ENCODE measurements at places on chromosomes 2 and 18. TPM values are rescaled to one million over a fixed set of nuclear protein-coding genes. Genes with fewer than 3 reads are reported as not detected.
A peak's percentile ranks its signal among the peaks of the same experiment; 100 is the strongest.

DNA sequence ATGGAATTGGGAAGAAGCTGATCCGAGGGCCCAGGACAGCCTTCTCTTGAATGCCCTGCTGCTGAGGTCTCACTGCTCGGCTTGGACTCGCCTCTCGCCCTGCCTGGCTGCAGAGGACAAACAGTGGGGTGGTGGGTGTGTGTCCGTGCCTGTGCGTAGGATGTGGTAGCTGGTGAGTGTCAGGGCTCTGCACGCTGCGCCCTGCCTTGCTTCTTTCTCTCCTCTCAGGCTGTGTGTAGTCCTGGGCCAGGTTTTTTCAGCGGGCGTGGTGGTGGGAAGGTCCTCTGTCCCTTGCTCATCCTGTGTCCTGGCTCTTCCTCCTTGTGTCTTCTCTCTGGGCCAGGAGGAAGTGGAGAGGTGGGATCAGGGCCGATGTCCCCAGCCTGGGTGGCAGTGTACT lies 44.8 kb downstream of the RRM2 start:
- DNase-seq, result no peak

DNA sequence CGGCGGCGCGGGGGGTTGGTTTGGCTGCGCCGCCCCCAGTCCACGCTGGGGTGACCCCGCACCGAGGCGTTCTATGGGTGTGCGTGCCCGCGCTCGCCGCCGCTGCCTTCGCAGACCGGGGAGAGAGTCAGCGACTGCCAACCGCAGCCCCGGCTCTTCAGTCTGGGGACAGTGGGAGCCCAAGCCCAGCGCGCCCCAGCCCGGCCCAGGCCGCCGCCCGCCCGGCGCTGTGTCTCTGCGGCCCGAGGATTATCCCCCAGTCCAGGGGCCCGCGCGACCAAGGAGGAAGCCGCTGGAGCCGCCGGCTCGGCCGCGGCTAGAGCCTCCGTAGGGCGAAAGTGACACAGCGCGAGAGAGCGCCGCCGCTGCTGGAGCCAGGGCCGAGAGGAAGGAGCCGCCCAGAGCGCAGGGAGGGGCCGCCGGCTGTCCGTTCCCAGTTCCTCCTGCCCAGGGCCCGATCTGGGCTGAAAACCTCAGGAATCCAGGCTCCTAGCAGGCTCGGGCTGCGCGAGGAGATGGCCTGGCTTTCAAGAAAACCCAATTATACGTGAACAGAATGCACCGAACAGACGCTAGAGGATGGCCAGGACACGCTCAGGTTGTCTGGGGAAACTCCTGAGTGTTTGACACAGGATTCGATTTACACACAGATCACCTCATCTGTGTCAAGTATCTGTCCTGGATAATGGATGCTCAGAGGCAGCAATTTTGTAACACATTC lies 2.4 kb downstream of the CTIF start:
- DNase-seq, result peak; percentile 80

Gene CD8B2
- not detected for total RNA-seq

DNA sequence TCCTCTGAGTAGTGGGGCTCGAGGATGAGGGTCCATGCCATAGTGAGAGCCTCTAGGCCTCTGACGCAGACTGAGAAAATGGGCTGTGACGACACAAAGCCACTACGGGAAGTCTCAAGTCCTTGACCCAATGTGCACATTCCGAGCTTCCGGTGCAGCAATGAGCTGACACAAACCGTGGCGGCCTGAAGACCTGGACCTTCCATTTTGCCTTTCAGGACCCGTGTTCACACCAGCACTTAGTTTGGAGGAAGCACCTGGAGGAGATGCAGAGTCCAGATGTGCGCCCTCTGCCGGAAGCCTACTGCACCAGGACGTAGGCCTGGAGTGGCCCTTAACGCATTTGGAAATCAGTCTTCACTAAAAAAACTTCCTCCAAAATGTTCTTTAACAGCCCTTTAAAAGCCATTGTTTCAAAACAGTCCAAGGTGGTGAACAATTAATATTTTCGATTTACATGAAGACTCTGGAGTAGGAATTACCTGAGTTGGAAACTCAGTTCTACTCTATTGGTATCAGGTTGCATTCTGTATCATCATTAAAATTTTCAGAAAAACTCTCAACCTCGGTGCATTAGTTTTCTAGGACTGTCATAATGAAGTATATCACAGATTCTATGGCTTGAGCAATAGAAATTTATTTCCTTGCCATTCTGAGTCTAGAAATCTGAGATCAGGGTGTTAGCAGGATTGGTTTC lies 33.9 kb downstream of the BMP10 start:
- peak; percentile 17 for DNase-seq

Gene TRIM43
- total RNA-seq, result not detected

Gene CYRIA
- 5.6 TPM for total RNA-seq

Gene CCDC74A
- total RNA-seq, result 15.1 TPM

DNA sequence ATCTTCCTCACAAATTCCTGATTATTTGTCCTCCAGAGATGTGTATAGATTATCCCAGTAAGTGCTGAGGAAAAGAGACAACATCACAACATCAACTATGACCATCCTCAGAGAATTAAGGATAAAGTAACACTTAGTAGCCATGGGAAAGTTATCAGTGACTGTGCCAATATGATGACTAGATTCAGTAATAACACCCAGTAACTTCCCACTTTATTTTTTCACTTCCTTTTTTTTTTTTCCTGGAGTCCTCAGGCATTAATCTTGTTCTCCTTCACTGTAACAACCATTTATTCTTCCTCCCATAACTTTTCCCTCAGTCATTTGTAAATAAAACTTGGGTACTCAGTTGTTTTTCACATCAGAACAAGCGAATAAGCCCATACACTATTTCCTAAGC lies 16.7 kb upstream of the PID1 start:
- DNase-seq, result no peak

Gene LYG1
- total RNA-seq, result 0.09 TPM

GRCh38 chr18:24408496-24408895 lies 10.9 kb upstream of the OSBPL1A start:
- DNase-seq, result no peak

Gene STK39
- total RNA-seq, result 8.2 TPM

DNA sequence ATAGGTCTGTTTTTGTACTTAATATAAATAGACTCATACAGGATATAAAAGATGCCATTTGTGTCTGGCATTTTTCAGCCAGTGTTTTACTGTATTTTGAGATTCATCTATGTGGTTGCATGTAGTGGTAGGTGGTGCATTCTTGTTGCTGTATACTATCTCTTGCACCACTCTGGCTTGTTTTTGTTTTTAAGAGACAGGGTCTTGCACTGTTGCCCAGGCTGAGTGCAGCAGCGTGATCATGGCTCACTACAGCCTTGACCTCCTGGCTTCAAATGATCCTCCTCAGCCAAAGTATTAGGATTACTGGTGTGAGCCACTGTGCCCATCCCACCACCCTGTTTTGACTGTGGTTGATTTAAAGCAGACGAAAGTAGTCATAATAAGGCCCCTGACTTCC lies 12.6 kb downstream of the HK2 start:
- no peak for DNase-seq

Gene RFTN2
- total RNA-seq, result 16.4 TPM

DNA sequence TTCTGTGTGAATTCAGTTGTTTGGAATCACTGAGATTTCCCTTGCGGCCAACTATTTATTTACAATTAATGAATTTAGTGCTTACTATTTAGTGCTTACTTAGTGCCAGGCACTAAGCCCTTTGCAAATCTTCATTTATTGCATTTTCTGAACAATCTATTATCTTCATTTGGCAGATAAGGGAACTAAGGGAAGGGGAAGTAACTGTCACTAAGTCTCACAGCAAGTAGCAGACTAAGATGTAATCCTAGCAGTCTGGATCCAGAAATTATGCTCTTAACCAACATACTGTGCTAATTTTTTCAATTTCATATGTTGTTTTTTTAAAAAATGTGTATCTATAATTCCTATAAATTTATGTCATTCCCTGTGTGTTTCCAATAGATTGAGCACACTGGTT lies 214.4 kb upstream of the EPC2 start:
- no peak for DNase-seq

Gene TLX2
- not detected for total RNA-seq

DNA sequence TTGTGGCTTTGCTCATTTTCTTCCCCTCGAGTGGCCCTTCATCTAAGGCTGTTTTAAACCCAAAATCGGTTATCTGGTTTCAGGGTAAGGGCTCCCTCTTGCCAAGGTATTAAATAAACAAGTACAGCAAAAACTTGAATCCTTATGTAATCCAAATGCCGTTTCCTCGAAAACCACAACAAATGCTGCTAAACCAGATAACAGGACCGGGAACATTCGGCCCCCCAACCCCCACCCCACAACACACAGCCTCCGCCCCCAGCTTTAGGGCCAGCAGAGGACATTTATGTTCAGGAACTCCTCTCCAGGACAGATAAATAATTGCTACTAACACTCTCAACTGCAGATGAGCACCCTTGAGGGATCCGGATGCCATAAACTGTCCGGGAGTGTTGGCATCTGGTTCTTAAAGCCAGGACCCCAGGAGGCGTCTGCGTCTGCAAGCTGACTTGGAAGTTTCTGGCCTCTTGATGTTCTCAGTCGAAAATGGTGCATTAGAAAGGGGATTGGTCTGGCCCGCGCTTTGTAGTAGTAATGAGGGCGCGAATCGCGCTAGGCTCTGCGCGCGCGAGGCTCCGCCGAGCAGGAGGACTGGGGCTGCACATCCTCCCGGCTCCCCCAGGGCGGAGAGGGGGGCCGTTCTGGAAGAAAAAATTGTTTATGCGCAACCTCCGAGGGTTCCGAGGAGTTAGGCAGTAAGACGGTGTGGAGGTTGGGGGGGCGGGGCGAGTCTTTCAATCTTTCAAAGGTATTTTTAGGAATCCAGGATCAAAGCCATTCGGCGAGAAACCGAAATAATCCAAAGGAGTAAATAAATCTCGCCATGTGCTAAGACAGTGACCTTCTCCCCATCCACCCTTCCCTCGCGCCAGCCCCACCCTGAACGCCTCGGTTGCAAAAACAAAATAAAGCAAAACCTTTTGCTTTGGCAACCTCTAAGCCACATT lies 3.9 kb upstream of the ID2 start:
- peak; percentile 86 for DNase-seq

GRCh38 chr2:164439885-164440284 lies 181.4 kb downstream of the GRB14 start:
- DNase-seq, result no peak

- no peak for DNase-seq
These were observed 13.0 kb upstream of the APCDD1 start for GRCh38 chr18:10441472-10441871.

GRCh38 chr2:218009231-218009630 lies 6.4 kb upstream of the TNS1 start:
- no peak for DNase-seq

GRCh38 chr18:23479829-23480505 lies 23.3 kb upstream of the RMC1 start:
- DNase-seq, result no peak

- DNase-seq, result no peak
These were observed 106.9 kb upstream of the ATL2 start for GRCh38 chr2:38483776-38484501.

DNA sequence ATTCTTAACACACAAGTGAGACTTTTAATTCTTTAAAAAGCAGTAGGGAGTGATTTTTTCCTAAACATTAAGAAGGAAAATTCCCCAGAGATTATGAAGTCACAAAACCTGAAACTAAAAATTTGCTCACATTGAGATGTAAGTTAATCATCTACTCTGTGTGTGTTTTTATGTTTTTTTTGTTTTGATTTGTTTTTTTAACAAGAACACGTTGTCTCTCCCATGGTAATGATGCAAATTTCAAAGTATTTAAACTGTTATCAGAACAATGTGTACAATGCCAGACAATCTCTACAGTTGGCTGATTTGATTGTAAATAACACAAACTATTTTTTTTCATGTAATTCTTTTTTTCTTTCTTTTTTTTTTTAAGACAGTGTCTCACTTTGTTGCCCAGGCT lies 71.5 kb downstream of the COLEC12 start:
- DNase-seq, result no peak

DNA sequence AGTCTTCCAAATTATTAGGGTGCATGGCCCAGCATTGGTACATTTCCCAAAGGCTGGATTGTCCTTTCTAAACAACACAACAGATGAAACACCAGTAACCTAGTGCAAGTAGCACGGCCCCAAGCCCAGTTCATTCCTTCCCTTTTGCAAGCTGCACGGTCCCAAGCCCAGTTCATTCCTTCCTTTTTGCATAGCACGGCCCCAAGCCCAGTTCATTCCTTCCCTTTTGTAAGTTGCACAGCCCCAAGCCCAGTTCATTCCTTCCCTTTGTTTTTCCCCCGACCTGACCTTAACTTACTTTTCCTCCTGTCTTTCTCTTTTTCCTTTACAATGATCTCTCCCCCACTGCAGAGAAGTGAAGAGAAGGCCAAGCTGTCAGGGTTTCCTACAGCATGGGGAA lies 60.9 kb downstream of the C18orf63 start:
- no peak for DNase-seq

DNA sequence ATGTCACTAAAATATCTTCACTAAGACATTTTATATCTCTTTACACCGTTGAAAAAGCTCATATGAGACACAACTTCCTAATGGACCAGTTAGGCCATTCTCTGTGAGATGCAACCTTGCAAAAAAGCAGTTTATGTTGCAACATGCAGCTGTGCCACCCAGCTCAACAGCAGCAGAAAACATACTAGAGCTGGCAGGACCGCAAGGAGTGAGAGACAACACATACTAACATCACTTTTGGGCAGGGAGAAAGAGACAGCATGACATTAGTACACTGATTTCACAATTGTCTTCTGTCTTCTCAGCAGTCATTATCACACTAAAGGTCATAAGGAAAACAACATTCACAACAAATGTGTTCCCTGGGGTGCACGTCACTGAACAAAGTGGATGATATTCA lies 122.9 kb downstream of the EPB41L3 start:
- no peak for DNase-seq

Gene CGREF1
- total RNA-seq, result 9.3 TPM

GRCh38 chr2:237878321-237879057 lies 19.1 kb downstream of the RAMP1 start:
- no peak for DNase-seq

DNA sequence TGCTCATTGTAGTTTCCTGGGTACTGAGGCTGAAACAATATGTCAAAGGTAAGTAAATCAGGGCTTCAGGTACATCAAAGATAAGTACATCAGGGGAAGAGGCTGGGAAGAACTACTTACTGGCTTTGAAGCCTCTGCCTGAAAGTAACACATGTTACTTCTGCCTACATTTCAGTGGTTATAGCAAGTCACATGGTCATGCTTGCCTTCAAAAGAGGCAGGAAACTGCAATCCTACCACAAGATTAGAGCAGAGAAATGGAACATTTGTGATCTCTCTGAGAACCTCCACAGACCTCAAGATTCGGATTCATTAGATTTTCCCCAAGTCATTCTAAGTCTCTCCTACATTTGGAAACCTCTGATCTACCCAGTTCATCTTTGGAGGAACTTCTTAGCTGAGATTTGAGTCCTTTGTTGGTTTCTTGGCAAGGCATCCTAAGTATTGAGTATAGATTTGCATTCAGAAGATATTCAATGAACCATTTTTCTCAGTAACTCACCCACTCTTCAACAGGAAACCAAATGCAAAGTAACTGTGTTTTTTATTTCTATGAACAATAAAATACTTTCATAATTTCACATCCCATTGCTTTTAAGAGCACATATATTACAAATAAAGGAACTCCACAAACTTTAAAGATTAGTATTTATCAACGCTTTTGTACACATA lies 48.5 kb upstream of the CCDC195 start:
- DNase-seq, result no peak

Gene TMEM163
- not detected for total RNA-seq

GRCh38 chr2:132448331-132448730 lies 31.7 kb downstream of the GPR39 start:
- DNase-seq, result no peak

Gene TWIST2
- total RNA-seq, result 15.8 TPM

Data from fibroblast of the aortic adventitia (primary cell).